Prostate gland (tissue), 2 donors: ENCODE measurements at places on chromosomes 5 and 9.

- no peaks in the 10 kb centered on the region for H3K36me3 ChIP-seq
- no peaks in the 10 kb centered on the region for H3K27me3 ChIP-seq
- H3K4me3 ChIP-seq = no peak overlapping the region
- no peak overlapping the region for H3K27ac ChIP-seq
- no peaks in the 10 kb centered on the region for H3K4me1 ChIP-seq
Observed at GRCh38 chr9:96884443-96884842, 30.1 kb upstream of the ZNF782 start.

DNA sequence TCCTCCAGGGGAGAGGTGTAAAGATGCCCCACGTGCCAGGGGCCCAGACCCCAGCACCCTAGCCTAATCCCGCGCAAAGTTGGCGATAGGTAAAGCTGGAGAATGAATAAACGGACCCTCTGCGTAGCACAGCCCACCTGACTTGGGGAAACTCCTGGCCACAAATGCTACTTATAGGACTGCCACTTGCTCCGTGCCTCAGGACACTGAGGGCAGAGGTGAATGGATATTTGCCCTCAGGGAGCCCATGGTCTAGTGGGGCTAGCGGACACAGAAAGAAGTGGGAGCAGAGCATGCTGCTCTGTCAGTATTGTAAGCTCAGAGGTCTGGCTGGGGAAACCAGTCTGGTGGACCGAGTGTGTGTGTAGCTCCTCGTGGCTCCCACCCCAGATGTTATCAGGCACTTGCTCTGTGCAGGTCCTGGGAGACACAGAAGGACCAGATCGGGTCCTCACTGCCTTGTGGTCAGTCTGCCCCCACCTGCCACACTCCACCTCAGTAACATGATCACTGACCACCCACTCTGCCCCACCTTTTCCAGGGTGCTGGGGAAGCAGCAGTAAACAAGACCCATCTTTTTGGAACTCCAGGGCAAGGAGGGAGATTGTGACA, 841 bp downstream of the GRK6 start:
- peak overlapping the region; percentile 89 for H3K4me3 ChIP-seq
- DNase-seq = peak; percentile 29
- H3K27me3 ChIP-seq = no peaks in the 10 kb centered on the region
- H3K36me3 ChIP-seq = no peaks in the 10 kb centered on the region
- peaks cover 3% of the 10 kb centered on the region for H3K4me1 ChIP-seq
- H3K27ac ChIP-seq = peak overlapping the region; percentile 84

DNA sequence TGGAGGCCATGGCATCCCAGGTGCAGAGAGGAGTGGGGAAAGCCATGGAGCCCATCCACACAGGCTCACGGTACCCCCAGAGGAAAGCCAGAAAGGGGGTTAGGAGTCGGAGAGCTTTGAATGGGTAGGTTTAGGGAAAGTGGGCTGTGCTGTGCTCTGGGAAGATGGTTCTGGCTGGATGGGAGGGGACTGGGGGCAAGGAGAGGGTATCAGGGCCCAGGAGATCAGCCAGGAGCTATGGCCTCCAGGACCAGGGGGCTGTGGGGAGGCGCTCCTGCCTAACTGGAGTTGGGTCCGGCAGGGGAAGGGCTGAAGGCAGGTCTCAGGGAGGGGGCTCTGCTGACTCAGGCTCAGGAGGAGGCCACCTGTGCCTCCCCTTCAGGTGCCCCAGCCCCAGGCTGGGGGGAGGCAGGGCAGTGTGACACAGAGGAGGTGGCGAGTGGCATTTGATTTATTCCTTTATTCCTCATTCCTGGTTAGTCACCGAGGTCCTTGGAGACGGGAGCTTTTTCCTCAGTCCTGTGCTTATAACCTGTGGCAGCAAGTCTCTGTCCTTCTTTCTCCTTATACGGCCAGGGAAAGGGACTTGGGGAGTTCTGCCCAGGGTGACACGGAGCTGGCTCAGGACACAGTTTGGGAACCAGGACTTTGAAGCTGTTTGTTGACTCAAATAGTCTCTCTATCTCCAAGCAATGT, 60.8 kb downstream of the TSTD2 start:
- H3K4me1 ChIP-seq = peaks cover 6% of the 10 kb centered on the region
- H3K27me3 ChIP-seq = no peaks in the 10 kb centered on the region
- no peak overlapping the region for H3K27ac ChIP-seq

- H3K27ac ChIP-seq = no peak overlapping the region
- H3K36me3 ChIP-seq = no peaks in the 10 kb centered on the region
- H3K4me1 ChIP-seq = no peaks in the 10 kb centered on the region
- H3K4me3 ChIP-seq = no peak overlapping the region
Observed at GRCh38 chr9:84501587-84501986, 161.0 kb upstream of the SLC28A3 start.

DNA sequence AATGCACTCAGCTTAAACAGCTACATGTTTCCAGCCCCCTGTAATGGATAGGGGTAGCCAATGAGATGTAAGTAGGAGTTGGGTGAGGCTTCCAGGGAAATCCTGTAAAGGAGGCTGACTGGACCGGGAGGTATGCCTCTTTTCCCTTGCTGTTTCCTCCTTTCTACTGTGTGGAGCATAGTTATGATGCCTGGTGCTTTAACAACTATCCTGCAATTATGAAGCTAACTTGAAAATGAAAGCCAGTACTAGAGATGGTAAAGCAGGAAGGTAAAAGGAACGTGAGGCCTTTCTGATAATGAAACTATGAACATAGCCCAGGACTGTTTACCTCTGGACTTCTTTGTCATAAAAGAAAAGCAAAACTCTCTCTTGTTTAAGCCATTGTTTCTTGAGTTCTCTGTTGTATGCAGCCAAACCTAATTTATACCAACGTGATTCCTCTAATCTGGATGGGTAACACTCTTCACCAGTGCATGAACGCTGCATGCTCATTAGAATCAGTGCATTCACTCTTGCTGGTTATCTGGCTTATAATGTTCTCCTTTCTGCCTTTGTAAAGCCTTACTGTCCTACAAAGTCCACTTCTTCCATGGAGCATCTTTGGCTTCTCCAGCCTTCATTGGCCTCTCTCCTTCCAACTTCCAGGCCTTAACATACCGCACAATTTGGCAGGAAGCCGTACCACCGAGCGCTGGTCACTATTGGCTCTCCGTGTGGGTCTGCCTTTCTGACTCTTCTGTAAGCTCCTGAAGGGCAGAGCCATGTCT, 8.3 kb upstream of the ARHGEF28 start:
- H3K36me3 ChIP-seq = no peaks in the 10 kb centered on the region
- H3K4me1 ChIP-seq = no peaks in the 10 kb centered on the region
- no peak overlapping the region for H3K27ac ChIP-seq
- no peak for DNase-seq
- no peak overlapping the region for H3K4me3 ChIP-seq

DNA sequence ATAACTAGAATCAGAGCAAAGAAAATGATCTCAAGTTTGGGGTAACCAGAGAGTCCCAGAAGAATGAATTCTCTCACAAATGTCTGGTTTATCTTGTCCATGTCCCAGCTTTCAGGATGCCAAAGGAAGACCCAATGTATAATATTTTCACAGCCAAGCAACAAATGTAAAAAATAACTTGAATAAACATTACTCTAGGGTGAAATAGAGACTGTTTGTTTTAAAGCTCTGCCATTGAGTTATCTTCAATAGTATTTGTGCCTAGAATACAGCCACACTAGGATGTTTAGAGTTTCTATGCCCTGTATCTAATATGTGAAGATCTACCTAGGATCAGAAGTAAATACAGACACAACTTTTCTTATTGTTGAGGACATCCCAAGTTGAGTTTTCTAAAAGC, at the start of gene OR13C4:
OR13C4 (minus strand) TSS at position 101 of the 400 bp plus-strand sequence; CDS start at position 101, 0 bp downstream.
- H3K4me1 ChIP-seq = no peaks in the 10 kb centered on the region
- no peak within 1 kb of the TSS for H3K27ac ChIP-seq
- no peak within 1 kb of the TSS for H3K4me3 ChIP-seq
- no peak for DNase-seq
- no peaks in the 10 kb centered on the region for H3K27me3 ChIP-seq
- H3K36me3 ChIP-seq = no peaks in the 10 kb centered on the region

DNA sequence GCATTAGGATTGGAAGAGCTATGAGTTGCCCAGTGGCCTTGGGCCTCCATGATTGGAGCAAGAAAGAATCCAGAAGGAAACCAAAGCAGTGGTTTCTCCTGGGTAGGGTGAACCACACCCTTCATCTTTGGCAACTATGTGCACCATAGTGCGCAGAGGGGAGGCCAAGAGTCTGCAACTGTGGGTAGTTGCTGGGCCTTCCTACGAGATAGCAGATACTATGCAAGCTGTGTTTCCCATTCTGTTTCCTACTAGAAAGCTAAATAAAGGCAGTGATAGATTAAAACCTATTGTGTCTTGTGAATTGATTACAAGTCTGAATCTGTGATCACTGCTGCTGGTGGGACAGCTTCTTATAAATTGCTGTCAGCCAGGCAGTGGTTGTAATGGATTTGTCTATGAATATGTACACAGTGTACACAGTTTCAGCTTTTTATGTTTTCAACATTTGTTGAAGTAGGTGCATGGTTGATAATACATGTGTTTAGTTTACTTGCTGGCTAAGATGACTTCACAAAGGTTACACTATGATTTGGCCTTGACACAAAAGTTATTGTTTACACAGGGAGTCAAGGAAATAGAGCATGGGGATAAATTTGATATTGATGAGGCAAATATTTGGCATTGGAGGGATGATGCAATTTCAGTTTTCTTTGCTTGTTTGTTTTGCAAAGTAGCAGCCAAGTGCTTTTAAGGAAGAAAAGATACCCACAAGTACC, 23.7 kb upstream of the PDE8B start:
- no peaks in the 10 kb centered on the region for H3K36me3 ChIP-seq
- H3K4me3 ChIP-seq = no peak overlapping the region
- H3K27ac ChIP-seq = no peak overlapping the region
- no peak for DNase-seq
- H3K27me3 ChIP-seq = no peaks in the 10 kb centered on the region
- H3K4me1 ChIP-seq = peaks cover 5% of the 10 kb centered on the region

GRCh38 chr5:53288511-53288910, 179.0 kb upstream of the MOCS2 start:
- H3K27me3 ChIP-seq = no peaks in the 10 kb centered on the region
- H3K4me1 ChIP-seq = no peaks in the 10 kb centered on the region
- no peak for DNase-seq
- no peaks in the 10 kb centered on the region for H3K36me3 ChIP-seq

DNA sequence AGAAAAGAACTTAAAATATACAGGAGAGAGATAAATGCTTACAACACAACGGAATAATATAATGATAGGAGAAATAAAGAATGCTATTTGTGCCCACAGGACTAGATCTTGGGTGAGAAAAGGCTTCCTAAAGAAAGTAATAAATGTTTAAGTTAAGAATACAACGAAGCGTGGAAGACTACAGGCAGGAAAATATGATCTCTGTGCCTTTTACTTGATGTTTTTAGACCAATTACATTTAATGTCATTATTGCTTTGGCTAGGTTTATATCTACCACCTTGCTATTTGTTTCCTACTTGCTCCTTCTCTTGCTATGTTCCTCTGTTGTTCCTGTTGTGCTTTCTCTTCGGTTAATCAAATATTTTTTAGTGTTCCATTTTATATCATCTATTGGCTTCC, 80.2 kb upstream of the GOLGA1 start:
- H3K4me1 ChIP-seq = no peaks in the 10 kb centered on the region
- H3K27me3 ChIP-seq = no peaks in the 10 kb centered on the region

DNA sequence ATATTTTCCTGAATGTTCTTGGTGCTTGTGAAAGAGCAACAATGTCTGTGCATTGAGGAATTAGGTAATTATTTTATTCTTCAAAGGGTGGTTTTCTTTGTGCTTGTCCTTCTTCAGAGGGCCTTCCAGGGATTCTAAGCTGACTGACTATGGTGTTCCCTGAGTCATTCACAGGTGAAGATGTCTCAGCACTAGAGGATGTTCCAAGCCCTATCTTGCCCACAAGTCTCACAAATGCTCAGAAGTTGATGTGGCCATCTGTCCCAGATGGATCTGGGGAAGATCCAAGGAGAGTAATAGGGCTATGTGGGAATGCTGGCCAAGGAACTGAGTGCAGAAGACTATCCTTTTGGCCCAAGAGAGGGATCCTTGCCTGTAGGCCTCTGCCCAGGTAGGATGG, 120.9 kb downstream of the ADAMTSL1 start:
- no peak for DNase-seq
- H3K27me3 ChIP-seq = no peaks in the 10 kb centered on the region
